Choroid plexus epithelial cell (primary cell): ENCODE measurements at places on chromosomes 4 and X.
A peak's percentile ranks its signal among the peaks of the same experiment; 100 is the strongest.

DNA sequence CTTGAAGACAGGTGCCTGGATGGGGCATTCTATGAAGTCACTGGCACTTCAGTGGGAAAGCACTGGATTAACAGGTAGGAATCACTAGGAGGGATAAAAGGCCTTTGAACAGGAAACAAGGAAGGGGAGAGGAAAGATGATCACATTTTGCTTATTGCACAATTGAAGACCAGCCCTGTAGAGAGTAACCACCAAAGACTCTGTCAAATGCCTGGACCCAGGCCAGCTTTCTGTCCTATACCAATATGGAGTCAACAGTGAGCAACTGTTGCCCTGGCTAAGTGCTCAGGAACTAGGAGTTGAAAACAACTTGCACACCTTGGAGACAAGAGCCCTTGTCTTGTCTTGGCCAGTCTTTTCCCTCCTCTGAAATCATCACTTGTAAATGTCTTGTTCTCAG, 14.1 kb upstream of the RTL3 start:
- peak; percentile 31 for DNase-seq

GRCh38 chr4:48970471-48970921, 15.6 kb upstream of the CWH43 start:
- DNase-seq, result peak; percentile 50

GRCh38 chr4:177671387-177671786, 229.2 kb upstream of the AGA start:
- DNase-seq, result no peak

DNA sequence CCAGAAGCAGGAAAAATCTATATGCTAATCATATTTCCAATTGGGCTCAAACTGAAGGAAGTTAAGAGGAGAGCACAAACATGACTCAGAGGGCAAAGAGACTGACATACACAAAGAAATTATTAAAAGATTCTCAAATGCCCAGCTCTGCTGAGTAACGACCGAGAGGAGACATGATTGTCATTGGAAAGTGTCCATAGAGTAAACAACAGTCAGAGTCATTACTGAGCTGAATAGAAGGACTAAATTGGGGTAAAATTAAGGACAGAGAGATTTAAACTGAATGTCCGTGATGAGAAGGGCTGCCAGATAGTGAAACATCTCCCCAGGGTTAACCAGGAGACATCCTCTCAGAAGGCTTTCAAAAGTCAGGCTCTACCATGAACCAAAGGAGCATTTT, 111.2 kb upstream of the GALNT7 start:
- no peak for DNase-seq

DNA sequence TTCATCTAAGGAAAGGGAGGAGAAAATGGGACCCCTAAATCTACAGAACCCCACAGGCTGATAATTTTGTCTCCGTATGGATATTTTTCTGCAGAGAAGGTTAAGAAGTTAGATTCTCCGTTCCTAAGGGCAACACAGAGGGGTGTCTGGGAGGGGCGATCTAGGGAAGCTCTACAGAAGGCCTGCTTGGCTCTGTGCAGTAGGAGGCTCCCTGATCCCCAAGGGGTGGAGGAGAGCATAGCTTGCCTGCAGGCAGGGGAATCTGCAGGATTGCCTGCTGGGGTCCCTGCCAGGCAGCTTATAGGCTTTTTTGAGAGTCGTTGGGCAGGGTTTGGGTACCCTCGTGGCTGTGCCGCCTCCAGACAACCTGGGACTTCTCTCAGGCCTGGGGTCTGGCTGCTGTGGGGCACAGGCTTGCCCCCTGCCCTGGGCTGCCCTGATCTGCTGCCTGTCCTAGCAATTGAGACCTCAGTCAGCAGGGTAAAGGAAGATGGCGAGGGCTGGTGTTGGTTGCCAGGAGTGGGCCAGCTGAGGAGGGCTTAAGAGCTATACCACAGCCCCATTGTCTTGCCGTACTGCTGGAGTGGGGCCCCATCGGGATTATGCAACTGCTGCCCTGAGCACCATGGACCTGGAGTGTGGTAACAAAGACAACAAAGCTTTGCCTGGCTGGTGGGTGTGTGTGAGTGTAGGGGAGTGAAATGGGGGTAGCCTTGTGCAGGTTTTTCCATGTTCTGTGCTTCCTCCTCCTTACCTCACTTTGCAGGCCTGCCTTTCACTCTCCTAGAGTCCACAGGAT, 74.1 kb downstream of the EFNB1 start:
- no peak for DNase-seq

DNA sequence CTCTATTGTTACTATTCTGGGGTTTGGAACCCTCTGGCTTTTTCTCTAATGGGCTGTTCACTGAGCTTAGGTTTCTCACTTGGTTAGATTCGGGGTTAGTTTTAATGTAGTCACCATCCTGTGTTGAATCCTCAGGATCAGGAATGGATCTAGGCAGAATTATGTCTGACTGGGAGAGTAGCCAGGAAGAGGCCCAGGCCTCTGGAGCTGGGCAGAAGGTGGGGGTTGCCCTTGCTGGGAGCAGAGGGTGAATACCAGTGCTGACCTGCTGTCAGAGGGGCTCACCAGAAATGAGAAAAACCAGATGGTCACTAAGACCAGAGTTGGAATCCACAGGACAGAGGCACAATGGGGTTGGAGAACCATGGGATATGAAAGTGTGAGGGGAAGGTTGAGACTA, 126.6 kb upstream of the SLC4A4 start:
- no peak for DNase-seq

DNA sequence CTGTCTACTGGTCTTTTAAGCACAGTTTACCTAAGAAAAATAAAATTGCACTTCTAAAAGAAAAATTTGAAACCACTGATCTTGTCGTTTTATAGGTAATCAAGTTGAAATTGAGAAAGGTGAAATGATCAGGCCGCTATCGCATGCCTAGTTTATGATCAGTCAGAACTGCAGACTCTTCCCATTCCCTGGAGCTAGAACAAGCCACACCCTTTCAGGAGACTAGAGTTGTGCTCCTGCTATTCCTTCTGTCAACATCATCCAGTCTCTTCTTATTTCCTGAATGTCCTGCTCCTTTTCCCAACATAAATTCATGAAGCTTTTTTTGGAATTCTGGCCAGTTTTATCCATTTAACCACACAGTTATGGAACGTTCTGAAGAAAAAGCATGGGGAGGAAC, 135.1 kb downstream of the SLC7A11 start:
- DNase-seq, result no peak

DNA sequence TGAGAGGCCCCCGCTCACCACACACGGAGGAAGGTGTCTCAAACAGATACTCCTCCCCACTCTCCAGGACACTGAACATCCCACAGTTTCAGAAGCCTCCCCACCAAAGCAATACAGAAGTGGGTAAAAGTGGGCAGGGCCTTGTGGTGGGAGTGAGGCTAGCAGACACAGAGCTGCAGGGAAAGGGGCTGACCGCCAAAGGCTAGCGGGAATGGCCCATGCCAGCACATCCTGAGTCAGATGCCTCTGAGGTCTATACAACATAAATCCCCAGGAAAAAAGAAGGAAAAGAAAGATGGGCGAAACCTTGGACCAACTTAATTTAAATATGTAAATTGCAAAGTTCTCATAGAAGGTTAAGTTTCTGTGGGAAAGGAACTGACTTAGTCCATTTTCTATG, 21.9 kb upstream of the ARHGAP10 start:
- DNase-seq, result peak; percentile 17

- DNase-seq, result no peak
Measured at GRCh38 chr4:62548108-62548524, 1348.0 kb downstream of the ADGRL3 start.

GRCh38 chr4:152763796-152764195, 15.7 kb downstream of the TIGD4 start:
- DNase-seq, result no peak
